Fibroblast of mammary gland (primary cell): ENCODE measurements at places on chromosomes 13 and 19.
A peak's percentile ranks its signal among the peaks of the same experiment; 100 is the strongest.

GRCh38 chr19:3606690-3607289 lies at the start of gene TBXA2R:
TSS of gene TBXA2R (minus strand) at chr19:3606875. CDS start at chr19:3600634, 6,241 bp downstream.
- peak; percentile 49 for DNase-seq

- peak; percentile 79 for DNase-seq
Observed at GRCh38 chr13:41746259-41746658, 214.7 kb downstream of the VWA8 start.

DNA sequence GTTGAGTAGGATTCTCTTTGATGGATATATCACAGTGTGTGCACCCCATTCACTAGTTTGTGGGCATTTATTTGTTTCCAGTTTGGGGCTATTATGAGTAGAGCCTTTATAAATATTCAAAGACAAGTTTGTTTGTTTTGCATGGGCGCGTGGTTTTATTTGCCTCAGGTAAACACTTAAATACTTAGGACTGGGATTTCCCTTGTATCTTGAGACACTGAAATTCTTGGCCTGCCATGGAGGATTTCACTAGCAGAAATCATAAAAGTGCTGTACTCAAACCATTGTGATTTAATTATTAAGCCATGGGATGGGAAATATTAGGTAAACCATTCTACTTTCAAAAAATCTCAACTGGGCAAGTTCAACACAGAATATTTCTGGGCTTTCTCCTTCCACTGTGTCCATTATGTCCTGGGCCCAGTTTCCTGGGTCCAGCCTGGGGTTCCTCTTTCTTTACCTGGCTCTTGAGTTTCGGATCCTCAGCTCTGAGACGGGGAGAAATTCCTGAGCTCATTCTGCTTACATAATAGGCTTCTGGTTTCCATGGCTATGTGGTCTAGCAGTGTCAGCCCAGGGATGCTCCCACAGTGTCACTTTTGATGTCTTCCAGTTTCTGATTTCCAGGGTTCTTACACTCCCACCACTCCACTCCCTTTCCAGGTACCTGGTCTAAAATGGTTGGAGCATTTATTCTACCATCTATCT lies 14.4 kb downstream of the MYO16 start:
- DNase-seq, result no peak

DNA sequence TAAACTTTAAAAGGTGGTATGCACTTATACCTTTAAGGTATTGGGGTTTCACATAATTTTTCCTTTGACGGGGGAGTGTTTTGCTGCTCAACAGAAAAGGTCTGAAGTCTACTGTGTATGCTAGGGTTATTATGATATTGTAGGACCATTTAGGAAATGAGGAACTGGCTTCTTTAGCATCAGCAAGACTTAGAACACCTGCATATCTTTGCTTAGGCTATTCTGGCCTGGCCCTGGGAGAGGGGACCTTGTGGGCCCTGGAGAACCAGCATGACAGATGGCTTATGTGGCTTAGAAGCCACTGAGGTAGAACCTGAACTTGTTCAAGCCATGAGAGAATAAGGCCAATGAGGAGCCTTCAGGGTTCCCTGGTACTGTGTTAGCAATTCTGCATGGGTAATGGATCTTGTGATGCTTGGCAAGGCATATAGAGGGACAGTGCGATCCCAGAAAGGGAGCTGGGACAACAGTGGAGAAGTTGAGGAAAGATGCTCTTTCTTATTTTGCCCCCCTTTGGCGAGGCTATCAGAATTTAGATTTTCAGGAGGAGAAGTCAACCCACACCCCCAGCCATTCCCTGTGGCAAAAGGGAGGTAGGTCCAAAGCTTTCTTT lies 4.3 kb downstream of the RGCC start:
- DNase-seq, result no peak

DNA sequence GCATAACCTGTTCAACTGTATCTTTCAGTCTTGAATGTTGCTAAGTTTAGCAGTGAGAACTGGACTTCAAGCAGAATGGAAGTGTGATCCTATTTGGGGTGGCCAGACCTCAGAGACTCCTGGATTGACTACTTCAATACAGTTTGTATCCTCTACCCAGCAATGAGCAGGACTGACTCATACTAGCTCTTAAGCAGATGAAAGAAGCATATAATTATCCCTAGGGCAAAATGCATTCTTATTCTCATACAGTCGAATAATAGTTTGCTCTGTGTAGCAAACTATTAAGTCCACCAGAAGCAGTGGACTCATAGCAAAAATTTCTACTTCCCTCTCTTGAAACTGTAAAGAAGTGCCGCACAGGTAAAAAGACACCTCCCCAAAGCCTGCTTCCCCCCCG lies 46.4 kb upstream of the FAM216B start:
- DNase-seq, result no peak

DNA sequence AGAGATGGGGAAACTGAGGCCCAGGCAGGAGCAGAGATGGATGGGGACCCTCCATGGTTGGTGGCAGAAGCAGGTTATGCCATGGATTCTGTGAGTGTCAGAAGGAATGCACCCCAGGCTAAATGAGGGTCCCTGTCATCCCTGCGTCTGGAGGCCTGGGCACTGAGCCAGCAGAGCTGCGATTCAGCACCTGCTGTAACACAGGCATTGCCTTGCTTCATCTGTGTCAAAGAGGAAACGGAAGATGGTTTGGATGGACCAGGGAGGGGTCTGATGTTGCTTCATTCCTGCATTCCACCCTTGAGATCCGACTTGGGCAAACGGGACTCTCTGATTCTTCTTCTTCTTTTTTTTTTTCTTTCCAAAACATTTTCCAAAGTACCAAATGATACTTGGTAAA lies 1.2 kb downstream of the C5AR1 start:
- peak; percentile 43 for DNase-seq

- no peak for DNase-seq
Observed at GRCh38 chr19:31572102-31572975, 223.1 kb upstream of the TSHZ3 start.

- DNase-seq, result no peak
Observed at GRCh38 chr13:91134803-91135184, 212.7 kb upstream of the MIR17HG start.

GRCh38 chr13:79869326-79869725 lies 388.4 kb downstream of the NDFIP2 start:
- DNase-seq, result no peak
